ENCODE measurements at places on chromosomes 6 and 20.

DNA sequence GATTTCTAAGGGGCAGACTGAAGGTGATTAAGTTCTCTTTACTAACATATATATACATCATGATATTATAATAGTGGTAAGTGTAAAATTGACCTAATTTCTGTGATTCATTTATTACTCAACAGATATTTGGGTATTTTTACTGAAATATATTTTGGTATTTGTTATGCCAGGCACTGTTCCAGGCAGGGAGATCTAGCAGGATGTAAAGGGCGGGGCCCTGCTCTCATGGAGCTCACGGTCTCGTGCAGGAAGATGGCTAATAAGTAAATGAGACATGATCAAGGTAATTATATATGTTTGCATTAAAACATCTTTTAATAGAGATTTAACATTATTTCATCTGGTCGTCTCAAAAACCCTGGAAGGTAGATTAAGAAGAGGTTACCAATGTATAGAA is 27.7 kb downstream of the FAM50B start:
- DNase-seq: no peak

- DNase-seq: no peak
These were observed 15.3 kb upstream of the LPA start for GRCh38 chr6:160679402-160679769.

GRCh38 chr20:17896771-17897369 is 71.7 kb downstream of the SNX5 start:
- no peak for DNase-seq

GRCh38 chr6:37665304-37665703 is 32.4 kb downstream of the MDGA1 start:
- DNase-seq: peak; percentile 21

DNA sequence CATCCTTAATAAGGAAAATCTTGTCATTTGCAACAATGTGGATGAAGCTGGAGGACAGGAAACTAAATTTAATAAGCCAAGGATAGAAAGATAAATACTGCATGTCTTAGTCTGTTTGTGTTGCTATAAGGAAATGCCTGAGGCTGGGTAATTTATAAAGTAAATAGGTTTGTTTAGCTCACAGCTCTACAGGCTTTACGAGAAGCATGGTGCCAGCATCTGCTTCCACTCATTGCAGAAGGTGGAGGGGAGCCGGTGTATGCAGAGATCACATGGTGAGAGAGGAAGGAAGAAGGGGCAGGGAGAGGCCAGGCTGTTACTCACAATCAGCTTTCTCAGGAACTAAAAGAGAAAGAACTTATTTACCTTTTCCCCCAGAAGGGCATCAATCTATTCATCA is 118.9 kb upstream of the SMLR1 start:
- no peak for DNase-seq

DNA sequence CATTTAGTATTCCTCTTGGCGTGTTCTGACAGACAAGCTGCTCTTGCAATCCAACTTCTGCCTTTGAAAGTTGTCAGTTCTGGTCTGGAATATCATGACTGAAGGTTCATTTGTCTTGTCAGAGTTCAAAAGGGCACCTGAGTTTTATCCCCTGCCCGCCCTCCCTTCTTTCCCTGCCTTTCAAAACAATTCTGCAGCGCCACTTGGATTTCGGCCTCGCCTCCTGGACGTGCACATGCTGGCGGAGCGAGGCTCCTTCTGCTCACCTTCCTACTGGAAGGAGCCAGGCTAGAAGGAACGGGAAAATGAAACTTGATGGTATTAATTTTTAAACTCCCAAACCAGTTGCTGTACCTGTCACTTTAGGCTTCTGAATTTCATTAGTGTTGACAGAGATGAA is 55.7 kb upstream of the HDGFL1 start:
- no peak for DNase-seq

DNA sequence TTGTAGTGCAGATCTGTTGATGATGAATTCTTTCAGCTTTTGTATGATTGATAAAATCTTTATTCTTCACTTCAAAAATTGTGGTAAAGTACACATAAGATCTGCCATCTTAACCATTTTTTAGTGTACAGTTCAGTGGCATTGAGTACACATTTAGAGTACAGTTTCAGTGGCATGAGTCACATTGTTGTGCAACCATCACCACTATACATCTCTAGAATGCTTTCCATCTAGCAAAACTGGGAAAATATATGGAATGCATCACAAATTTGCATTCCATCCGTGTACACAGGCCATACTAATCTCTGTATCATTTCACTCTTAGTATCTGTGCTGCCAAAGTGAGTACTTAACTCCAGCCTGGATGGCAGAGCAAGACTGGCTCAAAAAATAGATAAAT is 28.7 kb downstream of the SIRPD start:
- no peak for DNase-seq

DNA sequence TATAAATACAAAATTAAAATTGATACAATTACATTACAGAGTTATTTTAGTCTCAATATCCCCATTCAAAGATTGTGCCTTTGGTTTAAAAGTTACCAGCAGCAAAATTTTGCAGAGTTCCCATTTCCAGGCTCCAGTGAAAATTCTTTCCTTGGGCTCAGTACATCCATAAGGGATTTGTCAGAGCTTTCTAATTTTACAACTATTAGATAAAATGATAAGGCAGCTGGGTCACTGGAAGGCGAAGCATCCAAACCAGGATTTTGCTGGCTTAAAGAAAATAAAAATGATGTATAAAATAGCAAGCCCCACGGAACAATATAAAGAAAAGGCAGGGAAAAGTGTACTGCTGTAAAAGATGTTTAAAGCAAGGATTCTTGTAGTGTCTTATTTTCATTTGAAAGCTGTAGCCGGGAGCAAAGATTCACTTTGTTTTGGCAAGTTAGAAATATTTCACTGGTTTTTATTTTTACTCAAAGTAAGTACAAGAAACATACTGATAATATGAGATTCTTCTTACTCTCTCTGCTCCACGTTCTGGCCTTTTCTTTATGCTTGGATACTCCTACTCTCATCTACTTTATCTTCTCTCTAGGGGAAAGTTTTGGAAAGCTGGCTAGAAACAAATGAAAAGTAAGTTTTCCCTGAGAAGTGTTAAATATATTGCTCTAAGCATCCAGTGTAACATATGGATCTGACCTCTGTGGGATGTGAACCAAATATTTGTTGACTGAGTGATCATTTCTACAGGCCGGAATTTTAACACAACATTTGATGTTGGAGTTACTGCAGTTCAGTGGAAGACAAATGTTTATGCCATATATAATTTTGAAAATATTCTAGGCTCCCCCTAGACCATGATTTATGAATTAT is 488.4 kb downstream of the PHF3 start:
- DNase-seq: no peak

GRCh38 chr20:59276938-59277337 is 23.5 kb upstream of the EDN3 start:
- DNase-seq: no peak

DNA sequence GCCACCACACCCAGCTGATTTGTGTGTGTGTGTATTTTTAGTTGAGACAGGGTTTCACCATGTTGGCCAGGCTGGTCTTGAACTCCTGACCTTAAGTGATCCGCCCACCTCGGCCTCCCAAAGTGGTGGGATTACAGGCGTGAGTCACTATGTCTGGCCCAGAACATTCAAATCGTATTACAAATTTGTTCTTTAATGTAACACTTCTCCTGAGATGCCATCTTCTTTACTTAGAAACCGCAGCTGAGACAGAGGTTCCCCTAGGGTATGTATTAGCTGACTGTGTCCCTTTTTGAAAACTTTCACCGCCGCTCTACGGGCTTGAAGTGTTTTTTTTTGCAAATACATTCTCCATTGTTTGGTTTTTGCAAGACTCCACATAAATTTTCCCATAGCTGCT is 62.6 kb downstream of the TOX2 start:
- no peak for DNase-seq

DNA sequence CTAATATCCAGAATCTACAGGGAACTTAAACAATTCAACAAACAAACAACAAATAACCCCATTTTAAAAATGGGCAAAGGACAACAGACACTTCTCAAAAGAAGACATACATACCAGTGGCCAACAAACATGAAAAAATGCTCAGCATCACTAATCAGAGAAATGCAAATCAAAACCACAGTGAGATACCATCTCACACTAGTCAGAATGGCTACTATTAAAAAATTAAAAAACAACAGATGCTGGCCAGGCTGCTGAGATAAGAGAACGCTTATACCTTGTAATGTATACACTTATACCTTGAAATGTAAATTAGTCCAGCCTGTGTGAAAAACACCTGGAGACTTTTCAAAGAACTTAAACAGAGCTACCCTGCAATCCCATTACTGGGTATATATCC is 166.8 kb downstream of the IBTK start:
- no peak for DNase-seq

GRCh38 chr20:34397096-34397495 is 34.0 kb downstream of the ITCH start:
- DNase-seq: no peak

DNA sequence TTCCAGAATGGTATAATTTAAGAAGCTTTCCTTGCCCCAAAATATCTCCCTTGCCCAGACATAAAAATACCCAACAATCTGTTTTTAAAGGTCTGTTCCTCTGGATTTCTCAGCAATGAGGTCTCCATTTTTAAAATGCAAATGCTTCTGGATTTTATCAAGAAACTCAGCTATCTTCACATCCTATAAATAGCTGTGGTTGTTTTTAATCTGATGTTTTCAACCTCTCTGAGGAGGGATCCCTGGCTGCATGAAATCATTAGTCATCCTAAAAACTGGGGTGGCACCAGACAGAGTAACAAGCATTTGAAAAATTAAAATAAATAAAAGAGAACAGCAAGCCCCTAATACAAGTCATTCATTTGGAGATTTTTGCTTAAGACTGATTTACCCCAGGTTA is 168.5 kb upstream of the ID4 start:
- DNase-seq: no peak

DNA sequence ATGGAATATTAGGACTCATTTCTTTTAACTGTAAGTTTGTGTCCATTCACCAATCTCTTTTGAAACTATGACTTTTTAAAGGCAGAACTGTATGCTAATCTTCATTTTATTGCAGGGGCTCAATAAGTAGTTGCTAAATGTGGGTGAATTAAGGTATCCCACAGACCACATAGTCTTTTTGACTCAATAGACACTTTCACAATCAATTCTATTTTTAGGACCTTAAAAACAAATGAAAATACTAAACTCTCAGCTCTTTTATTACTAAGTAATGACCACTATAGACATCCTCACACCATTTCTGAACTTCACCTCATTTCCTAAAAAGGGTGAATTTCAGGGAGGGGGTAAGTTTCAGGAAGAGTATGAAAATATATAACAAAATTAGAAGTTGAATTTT is 106.8 kb upstream of the BEND6 start:
- no peak for DNase-seq

- no peak for DNase-seq
These were observed 12.1 kb downstream of the TAF4 start for GRCh38 chr20:62053465-62054196.

DNA sequence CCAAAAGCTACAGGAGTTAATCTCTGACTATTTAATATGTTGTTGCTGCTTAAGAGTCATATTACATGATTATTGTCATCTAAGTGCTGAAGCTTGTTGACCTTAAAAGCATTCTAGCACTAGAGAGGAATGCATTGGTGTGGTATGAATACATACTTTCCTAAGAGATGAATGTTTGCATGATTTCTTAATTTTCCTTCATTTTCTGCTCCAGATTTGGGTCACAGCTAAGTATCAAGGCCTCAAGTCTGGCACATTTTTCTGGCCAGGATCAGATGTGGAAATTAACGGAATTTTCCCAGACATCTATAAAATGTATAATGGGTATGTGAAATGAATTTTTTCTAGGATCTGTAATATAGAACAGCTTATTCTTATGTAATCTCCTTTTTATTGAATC is 53.6 kb downstream of the ENPP1 start:
- no peak for DNase-seq

GRCh38 chr6:118562248-118562647 is 14.2 kb downstream of the PLN start:
- no peak for DNase-seq

- no peak for DNase-seq
These were observed 69.0 kb upstream of the PDE7B start for GRCh38 chr6:135782546-135782945.

DNA sequence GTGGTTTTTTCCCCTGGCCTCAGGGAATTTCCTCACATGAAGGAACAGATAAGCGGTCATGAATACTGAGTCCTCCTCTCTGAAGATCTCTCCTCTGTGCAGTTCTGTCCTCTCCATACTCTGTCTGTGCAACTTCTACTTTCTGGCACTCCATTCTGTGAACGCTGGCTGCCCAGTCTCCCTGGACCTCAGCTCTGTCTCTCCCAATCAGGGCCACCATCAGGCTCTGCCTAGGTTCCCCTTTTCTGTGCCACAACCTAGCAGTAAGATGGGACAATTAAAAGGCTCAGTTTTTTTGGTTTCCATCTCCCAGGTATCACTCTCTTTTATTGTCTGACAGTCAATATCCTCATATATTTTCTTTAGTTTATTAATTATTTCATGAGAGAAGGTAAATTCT is 4.8 kb upstream of the ADGB start:
- DNase-seq: no peak

DNA sequence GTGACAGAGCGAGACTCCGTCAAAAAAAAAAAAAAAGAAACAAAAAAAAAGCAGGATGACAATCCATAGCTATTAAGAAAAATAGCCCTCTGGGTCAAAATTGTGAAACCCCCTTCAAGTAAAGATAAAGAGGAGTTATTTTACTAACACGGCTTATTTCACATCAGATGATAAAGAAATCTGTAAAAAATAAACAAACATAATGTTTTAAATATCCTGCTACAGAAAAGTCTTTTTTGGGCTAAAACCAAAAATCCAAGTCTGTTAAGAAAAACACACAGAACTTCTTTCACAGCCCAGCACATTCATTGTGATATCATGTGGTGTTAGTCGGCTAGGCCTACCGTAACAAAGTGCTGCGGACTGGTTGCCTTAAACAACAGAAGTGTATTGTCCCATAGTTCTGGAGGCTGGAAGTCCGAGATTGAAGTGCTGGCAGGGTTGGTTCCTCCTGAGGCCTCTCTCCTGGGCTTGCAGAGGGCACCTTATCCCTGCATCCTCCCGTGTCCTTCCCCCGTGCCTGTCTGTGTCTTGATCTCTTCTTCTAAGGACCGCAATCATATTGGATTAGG is 239.2 kb upstream of the TAB2 start:
- DNase-seq: no peak

- DNase-seq: no peak
These were observed 22.4 kb upstream of the ILRUN start for GRCh38 chr6:34718976-34719375.

DNA sequence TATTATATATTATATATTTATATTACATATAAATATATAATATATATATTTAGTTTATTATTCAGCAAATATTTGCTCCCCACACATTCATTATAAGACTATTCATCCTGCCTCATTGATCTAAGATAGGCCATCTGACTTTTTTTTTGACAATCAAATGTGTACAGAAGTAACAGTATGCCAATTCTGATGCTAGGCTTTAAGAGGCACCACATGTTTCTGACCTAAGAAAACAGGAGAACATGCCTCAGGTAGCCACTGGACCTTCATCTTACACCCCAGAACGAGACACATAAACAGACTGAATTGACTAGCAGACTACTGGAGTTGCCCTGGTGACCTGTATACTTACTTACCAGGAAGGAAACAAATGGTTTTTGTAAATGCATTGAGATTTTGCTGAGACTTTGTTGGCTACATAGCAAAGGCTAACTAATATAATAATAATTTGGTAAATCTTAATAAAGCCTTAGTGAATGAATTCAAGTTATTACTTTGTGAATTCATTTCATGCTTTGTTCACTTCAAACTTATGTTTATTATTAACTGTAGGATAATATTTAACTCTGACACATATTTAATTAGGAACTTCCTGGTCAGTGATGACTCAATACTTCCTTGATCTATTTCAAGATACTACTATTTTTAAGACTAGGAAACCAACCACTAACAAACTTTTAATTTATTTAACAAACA is 13.4 kb upstream of the MYO6 start:
- DNase-seq: no peak
